ENCODE measurements at places on chromosomes 1 and 21.

DNA sequence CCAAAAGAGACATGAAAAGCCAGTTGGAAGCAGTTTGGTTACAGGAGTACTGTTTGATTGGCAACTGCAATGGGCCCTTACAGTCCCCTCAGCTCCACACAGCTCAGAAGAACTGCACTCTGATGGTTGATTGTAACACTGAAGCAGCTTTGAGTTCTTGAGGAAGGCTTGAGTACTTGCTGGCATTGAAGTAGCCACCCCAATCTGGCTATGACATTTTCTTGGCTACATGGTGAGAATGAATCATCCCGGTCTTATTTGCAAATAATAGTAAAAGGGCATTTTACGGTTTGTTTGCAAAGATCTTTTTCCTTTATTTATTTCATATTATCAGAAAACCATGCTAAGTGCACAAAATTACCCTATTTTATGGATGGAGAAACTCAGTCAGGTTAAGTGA is 159.7 kb upstream of the BEND5 start:
- no peak for DNase-seq

GRCh38 chr1:227225715-227226346 is 92.5 kb downstream of the CDC42BPA start:
- DNase-seq: peak; percentile 40

DNA sequence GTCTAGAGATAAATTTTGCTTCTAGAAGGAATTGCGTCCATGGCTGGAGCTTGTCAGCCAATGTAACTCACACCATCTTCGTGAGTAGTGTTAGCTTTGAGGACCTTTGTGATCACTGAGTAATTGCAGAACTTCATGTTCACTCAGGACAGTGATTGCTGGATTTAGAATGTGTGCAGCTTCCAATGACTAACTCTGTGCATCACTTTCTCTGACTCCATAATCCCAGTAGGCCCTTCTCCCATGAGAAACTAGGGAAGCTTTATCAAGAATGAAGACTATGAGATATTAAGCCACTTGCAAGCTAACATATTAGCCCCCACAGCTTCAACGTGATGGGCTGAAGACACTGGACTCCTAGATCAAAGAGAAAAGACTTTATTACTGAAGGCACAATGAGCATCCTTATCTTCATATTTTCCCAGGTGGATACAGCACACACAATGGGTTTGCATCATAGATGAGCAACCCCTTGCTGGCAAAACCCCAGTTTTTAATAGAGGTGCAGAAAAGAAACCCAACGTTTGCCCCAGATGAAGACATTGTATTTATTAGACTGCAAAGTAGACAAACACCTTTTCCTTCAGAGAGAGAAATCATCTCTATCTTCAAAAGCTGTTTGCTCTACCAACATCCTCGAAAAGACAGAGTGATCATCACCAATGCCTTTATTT is 561.0 kb downstream of the LTN1 start:
- no peak for DNase-seq

- no peak for DNase-seq
These were observed 3.9 kb downstream of the S100A8 start for GRCh38 chr1:153387001-153387400.

DNA sequence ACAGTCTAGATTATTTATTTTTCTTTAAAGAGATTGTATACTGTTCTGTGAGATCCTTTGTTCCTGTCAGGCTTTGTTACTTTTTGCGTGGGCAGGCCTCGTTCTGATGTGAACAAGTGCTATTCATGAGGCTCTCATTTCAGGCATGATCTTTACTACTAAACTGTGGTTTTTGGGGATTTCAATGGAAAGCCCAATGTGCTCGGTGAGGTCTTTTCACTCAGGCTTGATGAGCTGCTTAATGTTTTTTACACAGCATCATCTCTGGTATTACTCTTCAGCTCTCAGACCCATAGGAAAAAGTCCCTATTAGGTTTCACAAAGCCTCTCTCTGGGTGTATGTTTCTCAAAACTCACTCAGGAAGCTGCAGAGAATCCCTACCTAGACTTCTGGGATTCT is 419.4 kb downstream of the GPATCH2 start:
- DNase-seq: no peak

- no peak for DNase-seq
These were observed 721 bp downstream of the LRRIQ3 start for GRCh38 chr1:74197255-74197654.

DNA sequence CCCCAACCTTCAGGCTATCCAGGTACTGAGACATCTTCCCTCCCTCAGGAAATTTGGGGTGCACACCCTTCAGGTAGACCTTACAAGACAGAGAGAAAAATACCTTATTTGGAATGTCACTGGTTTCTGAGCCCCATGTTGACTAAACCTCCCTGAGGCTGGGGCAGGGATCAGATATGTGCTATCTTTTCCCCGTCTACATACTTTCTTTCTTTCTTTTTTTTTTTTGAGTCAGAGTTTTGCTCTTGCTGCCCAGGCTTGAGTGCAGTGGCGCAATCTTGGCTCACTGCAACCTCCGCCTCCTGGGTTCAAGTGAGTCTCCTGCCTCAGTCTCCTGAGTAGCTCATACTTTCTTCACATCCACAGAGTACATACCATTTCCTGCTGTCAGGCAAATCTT is 1.6 kb downstream of the CYB5R1 start:
- DNase-seq: no peak

GRCh38 chr1:997713-997992 is 2.2 kb downstream of the HES4 start:
- no peak for DNase-seq

GRCh38 chr1:236848274-236848923 is 53.3 kb downstream of the MTR start:
- no peak for DNase-seq

DNA sequence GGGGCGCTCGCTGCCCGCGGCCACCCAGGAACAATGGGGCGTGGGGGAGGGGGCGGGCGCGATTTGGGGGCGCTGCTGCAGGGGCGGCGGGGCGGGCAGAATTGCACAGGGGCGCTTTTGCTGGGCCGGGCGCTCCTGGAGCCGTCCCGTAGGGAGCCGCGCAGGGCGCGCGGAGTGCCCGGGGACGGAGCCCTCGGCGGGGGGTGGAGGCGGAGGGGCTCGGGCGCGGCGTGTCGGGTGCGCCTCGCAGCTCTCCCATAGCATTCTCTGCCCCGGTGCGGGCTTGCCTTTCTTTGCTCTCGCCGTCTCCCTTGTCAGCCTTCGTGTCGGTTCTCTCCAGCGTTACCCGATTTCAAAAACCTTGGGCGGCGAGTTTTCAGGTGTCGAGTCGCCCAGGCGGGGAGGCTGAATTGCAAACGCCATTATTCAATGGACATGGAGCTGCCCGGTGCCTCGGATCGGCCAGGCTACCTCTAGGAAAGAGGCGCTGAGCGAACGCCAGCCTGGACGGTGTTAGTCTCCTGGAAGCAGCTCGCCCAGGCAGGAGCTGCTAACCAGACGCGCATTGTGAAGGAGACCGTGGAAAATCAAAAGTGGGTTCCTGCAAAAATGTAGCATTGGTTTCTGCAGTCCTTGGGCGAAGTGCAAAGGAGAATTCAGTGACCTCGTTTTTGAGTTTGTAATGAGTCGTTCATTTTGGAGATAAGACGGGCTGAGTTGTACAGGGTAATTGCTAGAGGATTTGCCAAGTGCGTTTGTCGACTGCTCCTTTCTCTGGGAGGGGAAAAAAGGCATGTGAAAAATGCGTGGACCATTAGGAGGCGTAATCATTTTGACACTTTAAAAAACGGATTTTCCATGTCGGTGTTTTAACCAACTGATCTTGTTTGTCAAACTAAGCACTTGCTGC is 626 bp downstream of the CXADR start:
- DNase-seq: no peak

GRCh38 chr1:162056043-162056442 is 13.4 kb upstream of the NOS1AP start:
- DNase-seq: peak; percentile 37

- DNase-seq: no peak
These were observed 655.4 kb upstream of the B3GALT2 start for GRCh38 chr1:193841857-193842256.

DNA sequence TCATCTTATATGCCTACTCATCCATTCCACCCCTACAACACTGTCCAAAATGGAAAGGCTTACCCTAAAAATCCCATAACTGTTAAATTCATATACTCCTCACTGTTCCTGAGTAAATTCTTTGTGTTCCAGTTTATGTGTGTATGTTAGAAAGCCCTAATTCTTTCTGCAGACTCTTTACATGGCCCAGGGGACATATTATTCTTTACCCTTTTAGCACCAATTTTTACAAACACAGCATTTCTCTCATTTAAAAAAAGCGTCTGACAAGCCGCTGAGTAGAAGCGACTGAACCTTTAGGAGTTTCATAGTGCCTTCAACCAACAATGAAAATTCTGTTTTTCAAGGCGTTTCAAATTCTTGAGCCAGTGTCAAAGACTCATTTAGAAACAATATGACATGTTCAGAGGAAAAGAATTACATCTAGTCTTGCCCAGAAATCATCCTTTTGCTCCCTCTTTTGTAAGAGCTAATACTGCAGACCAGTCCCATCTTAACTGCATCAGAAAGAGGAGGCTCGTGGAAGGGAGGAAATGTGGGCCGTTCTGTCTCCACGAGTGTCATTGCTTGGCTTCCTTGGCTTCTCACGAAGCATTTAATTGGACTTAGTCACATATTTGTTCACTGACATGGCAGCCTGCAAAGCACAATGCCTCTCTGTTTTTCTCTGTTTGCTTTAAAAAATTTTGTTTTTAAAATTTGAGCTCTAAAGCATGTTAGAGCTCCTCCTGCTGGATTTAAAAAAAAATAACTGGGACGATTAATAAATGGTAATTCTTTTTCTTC is 21.3 kb upstream of the C1orf105 start:
- peak; percentile 47 for DNase-seq

- no peak for DNase-seq
These were observed 1106.6 kb upstream of the B3GALT2 start for GRCh38 chr1:194292966-194293365.

- no peak for DNase-seq
These were observed 57.4 kb upstream of the TARS2 start for GRCh38 chr1:150429805-150430204.

- DNase-seq: no peak
These were observed 4.1 kb upstream of the RBP7 start for GRCh38 chr1:9992910-9993309.

- no peak for DNase-seq
These were observed 18.7 kb downstream of the COL6A1 start for GRCh38 chr21:46000182-46000730.

DNA sequence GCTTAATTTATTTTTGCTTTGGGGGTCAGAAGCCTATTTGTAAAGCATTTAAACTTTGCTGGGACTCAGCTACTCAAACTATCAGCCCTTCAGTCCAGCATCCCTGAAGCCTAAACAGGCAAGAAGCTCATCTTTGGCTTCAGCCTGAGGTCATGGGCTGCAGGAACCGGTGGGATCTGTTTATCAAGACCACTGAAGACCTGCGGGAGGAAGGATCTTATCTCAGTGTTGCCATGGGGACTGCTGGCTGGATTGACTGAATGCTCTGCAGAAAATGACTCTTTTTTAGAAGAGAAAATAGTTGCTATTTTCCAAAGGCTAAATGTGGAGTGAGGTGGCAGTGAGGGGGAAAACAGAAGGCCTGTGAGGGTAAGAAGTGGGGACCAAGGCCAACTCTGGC is 20.6 kb upstream of the ATP1B1 start:
- no peak for DNase-seq

DNA sequence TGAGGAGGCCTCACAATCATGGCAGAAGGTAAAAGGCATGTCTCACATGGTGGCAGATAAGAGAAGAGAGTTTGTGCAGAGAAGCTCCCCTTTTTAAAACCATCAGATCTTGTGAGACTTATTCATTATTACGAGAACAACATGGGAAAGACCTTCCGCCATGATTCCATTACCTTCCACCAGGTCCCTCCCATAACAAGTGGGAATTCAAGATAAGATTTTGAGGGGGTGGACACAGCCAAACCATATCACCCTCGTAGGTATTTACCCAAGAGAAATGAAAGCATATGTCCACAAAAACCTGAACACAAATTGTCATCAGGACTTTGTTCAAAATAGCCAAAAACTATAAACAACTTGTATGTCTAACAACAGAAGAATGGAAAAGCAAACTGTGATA is 45.9 kb upstream of the TENT5C start:
- no peak for DNase-seq

DNA sequence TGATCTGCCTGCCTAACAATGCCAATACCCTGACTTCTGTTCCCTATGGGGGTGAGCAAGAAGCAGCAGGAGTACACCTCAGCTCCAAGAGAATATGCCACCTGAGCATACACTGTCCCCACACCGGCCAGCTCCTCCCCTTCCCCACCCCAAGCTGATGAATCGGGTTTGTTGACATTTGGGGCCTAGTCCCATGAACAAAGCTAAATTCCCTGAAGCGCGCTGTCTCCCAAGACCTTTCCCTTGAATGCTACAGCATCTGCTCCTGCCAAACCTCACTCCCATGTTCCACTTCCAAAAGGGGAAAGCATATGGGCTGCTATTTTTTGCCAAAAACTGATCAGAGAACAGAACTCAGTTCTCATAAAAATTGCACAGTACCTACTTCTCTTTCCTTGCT is 220.4 kb upstream of the CAMK1G start:
- no peak for DNase-seq

DNA sequence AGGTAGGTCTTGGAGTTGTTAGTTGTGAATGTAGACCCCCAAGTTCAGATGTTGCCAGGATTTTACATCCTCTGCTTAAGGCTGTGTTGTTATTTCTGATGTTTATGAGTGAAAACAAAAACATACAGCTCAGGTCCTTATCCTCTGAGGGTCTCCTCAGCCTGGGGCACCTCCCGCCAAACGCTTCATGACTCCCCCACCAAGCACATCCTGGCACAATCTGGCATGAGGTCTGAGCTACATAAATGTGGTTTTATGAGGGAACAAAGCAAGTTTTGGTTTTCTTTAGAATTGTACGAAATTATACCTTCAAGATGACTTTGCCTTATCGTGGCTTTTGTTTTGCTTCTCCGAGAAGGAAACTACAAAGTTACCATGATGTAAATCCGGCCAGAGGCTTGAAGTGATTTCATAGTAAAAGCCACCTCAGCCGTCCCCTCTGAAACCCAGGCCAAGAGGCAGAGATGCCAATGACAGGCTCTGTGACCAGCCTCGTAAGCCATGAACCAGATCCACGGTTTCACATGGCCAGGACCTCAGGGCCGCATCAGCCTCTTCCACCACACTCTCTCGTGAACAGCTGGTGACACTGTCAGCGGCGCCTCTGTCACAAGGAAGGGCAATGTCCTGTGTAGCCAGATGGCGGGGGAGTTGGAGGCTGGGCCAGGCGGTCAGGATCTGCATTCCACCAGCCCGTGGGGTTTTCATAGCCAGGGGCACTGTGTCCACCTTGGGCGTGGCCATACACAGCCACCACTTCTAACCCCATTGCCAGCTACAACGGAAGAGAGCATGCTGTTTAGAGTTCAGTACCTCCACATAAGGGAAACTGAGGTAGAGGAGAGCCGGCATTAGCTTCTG is 199.4 kb downstream of the KIF26B start:
- DNase-seq: no peak

GRCh38 chr1:64632936-64633335 is 111.9 kb upstream of the RAVER2 start:
- DNase-seq: no peak

DNA sequence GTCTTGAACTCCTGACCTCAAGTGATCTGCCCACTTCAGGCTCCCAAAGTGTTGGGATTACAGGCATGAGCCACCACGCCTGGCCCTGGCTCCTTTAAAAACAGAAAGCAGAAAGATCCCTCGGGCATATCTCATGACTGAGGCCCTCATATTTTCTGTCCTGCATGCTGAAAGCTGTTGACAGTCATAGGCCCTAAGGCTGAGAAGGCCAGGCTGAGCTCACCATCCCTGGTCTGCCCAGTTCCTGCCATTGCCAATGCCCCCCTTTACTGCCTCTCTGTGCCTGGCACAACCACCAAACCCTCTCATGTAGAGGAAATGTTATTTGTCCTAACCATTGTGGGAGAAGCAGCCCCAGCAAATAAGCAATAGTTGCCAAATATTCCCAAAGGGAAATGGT is 12.7 kb downstream of the CD34 start:
- no peak for DNase-seq
